ENCODE measurements at places on chromosomes 11 and 22. TPM values are rescaled to one million over a fixed set of nuclear protein-coding genes. Genes with fewer than 3 reads are reported as not detected.

GRCh38 chr11:92794783-92795182 is 174.7 kb upstream of the MTNR1B start:
- peaks cover 37% of the 10 kb centered on the region for H3K36me3 ChIP-seq
- no peak overlapping the region for H3K27ac ChIP-seq
- H3K27me3 ChIP-seq = no peaks in the 10 kb centered on the region

DNA sequence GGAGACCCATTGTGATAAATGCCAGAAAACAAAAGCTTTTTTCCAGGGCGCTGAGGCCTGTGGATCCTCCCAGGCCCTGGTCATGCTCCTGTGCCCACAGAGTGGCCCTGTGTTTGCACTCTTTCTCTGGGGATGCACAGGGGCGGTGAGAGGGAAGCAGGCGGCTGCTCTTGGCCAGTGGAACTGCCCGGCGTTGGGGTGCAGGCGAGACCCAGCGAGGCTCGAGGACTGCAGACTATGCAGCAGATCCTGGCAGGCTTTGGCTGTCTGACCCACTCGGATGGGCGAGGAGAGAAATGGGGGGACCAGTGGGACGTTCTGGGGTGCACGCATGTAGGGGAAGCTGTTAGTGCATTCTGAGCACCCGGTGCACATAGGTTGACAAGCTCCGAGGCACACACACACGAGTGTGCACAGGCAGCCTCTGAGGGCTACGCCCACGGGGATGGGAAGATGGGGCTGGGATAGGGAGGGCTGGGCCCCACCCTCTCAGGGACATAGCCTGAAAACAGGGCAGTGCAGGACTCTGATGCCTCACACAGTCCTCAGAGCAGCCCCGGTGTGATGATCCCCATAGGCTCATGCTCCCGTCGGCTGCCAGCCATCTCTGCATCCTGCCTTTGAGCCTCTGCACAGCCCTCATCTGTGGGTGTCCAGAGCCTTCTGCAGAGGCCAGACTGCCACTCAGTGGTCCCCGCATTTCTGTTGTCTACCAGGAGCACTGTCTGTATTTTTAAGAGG is 1233.5 kb downstream of the BRD1 start:
- no peak overlapping the region for H3K4me3 ChIP-seq
- peaks cover 4% of the 10 kb centered on the region for H3K4me1 ChIP-seq
- peaks cover 13% of the 10 kb centered on the region for H3K36me3 ChIP-seq
- no peak overlapping the region for H3K27ac ChIP-seq

The BAIAP2L2 gene
- total RNA-seq = 0.52 TPM

The PANX1 gene
- total RNA-seq = 42.0 TPM

Data from neural crest cell (in vitro differentiated cells).